ENCODE measurements at places on chromosomes 5 and 9.

- peak; percentile 68 for DNase-seq
Measured at GRCh38 chr9:114291064-114291474, 31.8 kb upstream of the ORM1 start.

- DNase-seq = no peak
Measured at GRCh38 chr9:120718316-120718715, 4.0 kb upstream of the MEGF9 start.

GRCh38 chr5:173781816-173782670, 106.1 kb upstream of the CPEB4 start:
- peak; percentile 7 for DNase-seq

DNA sequence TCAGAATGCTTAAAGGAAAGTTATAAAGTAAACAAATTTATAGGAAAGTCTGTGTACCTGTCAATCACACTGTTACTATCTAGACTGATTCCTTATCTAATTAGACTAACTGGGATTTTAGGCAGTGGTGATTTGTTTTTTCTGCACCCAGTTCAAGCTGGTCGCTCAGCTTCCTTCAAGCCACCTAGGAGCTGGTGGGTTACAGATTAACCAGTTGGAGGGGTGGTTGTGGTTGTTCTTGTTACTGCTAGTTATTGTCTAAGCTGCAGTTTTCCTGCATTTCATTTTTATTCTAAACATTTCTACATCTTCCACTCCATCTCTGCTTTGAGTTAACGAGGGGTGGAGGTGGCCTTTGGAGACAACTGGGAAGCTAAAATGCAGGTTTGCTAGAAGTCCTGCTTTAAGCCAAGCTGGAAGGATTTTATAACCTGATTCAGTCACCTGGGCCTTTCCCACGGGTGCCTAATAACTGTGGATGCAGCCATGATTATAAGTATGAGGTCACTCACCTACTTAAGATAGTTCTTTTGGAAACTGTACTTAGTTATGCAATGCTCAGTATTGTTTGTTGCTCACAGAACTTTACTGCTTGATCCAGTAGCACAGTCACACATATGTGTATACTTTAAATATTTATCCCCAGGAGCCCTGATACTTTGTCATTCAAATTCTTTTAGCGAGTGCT, 303.9 kb upstream of the DAP start:
- no peak for DNase-seq

DNA sequence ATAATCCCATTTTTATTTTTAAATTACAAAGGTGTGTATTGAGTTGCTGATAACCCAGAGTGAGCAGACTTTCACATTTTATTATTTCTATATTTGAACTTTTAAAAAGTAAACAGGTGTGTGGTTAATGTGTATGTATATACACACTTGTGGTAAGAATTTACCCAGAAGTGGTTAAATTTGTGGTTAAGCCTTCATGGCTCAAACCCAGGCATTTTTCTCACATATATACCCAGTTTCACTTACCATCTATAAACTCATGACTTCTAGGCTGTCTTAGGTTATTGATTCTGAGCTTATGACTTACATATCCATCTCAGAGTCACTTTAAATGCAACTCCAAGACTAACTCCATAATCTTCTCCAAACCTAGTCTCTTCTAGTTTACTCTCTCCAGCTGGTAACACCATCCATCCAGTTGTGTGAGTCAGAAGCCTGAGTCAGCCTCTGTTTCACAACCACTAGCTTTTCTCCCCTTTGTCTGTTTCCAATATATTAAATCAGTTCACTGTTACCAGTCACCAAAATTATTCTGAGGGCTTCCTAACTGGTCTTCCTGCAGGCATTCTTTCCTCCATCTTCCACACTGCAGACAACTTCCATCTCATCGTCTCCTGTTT, 20.2 kb downstream of the ZBED3 start:
- DNase-seq = no peak

GRCh38 chr9:14533867-14534640, 159.2 kb downstream of the ZDHHC21 start:
- DNase-seq = no peak

DNA sequence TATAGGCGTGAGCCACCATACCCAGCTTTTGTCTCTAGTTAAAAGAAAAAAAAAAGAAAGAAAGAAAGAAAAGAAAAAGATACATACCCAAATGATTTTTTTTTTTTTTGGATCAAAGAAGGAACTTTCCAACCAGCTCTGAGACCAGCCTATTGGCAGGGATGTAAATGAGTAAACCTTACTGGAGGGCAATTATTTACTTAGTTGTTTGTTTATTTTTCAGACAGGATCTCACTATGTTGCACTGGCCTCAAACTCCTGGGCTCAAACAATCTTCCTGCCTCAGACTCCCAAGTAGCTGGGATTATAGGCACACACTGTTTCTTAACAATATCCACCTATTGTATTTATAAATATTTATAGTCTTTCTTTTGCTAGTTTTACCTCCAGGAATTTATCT, 10.9 kb upstream of the SPOUT1 start:
- DNase-seq = no peak

DNA sequence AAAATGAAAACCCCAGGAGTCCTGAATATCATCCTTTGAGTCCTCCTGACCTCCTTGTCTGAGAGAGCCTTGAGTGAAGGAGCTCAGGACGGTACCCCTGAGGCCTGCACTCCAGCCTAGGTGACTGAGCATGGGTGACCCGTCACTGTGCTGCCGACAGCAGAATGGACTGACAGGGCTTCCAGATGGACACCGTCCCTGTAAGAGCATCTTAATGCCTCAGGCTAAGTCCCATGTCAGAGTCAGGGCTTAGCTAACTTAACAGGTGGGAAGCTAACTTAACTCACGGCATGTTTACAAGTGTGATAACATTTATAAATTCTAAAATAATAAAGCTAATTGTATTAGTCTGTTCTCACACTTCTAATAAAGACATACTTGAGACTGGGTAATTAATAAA, 68.3 kb downstream of the IL6ST start:
- DNase-seq = no peak

Measured in activated naive CD4-positive, alpha-beta T cell (primary cell).